GM12865 (cell line): ENCODE measurements at places on chromosomes 4 and X.

- no peak for DNase-seq
Observed at GRCh38 chr4:106629268-106629625, 260.7 kb upstream of the GIMD1 start.

DNA sequence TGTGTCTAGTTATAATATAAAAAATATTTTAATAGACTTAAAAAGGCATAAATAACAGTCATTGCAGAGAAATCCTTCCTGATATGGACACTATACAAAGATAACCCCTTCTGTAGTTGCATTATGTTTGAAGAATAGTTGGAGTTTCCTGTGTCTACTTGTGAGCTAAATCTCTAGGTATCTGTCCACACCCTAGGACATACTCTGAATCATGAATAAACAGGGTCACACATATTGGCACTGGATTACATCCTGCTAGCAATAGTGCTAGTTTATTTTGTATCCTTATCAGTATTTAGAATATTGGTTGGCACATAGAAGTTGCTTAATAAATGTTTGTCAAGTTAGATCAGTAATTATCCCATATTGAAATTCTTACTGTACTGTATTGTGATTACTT, 173.9 kb downstream of the GRXCR1 start:
- DNase-seq: no peak

GRCh38 chrX:134423606-134424005, 36.4 kb upstream of the HPRT1 start:
- DNase-seq: peak; percentile 2

DNA sequence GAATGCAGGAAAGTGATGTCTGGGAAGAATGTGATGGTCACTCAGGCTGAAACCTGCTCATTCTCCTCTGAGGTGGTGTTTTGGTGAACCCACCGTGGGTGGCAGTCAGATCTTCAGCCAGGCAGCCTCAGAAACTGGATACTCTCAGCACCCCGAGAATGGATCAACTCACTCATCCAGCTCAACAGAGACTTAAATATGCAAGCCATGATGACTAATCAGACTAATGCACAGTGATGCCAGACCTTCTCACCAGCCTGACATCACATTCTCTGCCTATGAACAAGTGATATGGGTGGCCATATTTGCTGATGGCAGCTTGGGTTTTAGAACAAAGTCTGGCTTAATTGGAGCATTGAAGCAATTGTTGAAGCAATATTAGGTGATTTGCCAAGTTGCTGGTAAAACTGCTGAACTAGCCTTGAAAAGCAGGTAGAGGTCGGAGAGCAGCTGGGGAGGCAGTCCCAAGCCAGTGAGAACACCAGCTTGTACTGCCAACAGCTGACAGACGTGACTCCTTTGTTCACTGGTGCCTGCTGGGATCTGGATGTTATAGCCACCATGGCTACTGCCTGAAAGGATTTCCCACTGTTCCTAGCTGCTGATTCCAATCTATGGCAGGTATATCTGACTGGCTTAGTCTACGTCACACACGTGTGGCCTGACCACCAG, 608.1 kb downstream of the MID1IP1 start:
- DNase-seq: no peak

DNA sequence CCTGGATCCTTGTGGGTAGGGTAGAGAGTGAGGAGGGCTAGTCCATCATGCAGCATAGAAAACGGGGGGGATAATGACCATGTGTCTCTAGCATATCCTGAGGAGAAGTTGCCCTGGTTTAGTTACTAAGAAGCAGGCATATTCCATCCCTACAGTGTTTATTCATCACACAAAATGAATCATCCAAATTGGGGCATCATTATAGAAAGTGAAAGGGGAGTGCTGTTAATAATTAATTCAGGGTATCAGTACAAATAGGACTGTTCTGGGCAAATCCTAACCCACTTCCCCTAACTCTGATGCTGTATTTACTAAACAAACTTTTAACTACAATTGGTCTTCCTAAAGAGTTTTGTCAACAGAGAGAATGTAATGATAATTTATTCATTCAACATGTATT, 281.1 kb upstream of the ARX start:
- DNase-seq: no peak

GRCh38 chr4:53608242-53608641, 17.0 kb upstream of the LNX1 start:
- DNase-seq: no peak

GRCh38 chr4:148216866-148217814, 225.1 kb downstream of the NR3C2 start:
- peak; percentile 70 for DNase-seq

- peak; percentile 78 for DNase-seq
Observed at GRCh38 chrX:65596270-65597034, 61.9 kb upstream of the LAS1L start.

GRCh38 chr4:123415977-123416376, 19.4 kb downstream of the SPRY1 start:
- DNase-seq: no peak

- no peak for DNase-seq
Observed at GRCh38 chrX:31653422-31653821, 581.6 kb upstream of the FTHL17 start.

DNA sequence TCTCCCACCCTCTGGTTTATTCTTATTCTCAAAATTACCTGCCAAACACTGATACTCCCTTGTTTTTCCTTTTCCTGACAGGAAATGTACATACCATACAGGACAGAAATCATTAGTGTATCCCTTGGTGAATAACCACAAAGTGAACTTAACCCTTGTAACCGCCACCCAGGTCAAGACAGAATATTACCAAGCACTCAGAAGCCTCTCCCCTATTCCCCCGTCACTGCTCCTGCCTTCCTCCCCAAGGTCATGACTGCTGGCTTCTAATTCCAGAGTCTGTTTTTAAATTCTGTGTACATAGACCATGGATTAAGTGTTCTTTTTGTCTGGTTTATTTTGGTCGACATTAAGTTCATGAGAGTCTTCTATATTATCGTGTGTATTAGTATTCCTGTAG, 37.7 kb downstream of the HTT start:
- DNase-seq: no peak

- DNase-seq: no peak
Observed at GRCh38 chr4:89519771-89520320, 212.2 kb upstream of the GPRIN3 start.

GRCh38 chrX:151155234-151155633, 21.1 kb upstream of the GPR50 start:
- DNase-seq: no peak

GRCh38 chrX:88397551-88397950, 349.5 kb upstream of the CPXCR1 start:
- no peak for DNase-seq

DNA sequence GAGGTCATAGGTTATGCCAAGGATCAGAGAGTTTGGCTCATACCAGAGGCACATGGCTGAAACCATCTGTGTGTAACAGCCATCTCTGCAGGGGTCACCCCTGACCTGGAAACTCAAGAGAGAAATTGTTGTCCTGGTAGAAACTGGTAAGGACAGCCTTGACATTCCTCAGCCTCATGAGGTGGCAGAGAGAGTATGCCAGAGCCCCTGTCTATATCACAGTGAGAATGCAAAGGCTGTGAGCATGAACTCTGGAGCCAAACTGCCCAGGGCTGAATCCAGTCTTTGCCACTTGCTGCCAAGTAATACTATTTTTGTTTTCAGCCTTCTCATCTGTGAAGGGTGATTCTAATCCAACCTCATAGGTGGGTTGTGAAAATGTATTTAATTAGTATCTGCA, 37.1 kb upstream of the CCDC149 start:
- DNase-seq: no peak

GRCh38 chrX:153102418-153102817, 30.2 kb downstream of the PNMA6A start:
- DNase-seq: no peak

GRCh38 chrX:17913801-17914200, 52.7 kb upstream of the RAI2 start:
- no peak for DNase-seq

DNA sequence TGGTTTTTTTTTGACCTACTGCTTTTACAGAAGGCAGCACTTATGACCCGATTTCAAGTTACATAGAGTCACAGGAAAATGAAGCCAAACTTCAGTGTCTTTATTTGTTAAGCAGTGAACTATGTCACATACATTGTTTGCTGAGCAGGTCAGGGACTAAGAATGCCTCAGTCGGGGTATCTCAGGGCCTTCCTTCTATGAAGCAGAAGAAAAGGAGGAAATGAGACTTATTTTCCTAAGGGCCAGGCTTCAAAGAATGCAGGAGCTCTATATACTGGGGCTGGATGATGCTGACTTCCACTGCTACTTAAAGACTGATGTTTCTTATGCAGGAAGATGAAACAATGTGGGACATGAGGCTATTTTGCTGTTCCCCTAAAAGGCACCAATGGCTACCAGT, 558.4 kb upstream of the IGFBP7 start:
- no peak for DNase-seq

- no peak for DNase-seq
Observed at GRCh38 chr4:95118497-95118896, 360.7 kb downstream of the BMPR1B start.

- no peak for DNase-seq
Observed at GRCh38 chr4:112094330-112094729, 50.9 kb upstream of the FAM241A start.

DNA sequence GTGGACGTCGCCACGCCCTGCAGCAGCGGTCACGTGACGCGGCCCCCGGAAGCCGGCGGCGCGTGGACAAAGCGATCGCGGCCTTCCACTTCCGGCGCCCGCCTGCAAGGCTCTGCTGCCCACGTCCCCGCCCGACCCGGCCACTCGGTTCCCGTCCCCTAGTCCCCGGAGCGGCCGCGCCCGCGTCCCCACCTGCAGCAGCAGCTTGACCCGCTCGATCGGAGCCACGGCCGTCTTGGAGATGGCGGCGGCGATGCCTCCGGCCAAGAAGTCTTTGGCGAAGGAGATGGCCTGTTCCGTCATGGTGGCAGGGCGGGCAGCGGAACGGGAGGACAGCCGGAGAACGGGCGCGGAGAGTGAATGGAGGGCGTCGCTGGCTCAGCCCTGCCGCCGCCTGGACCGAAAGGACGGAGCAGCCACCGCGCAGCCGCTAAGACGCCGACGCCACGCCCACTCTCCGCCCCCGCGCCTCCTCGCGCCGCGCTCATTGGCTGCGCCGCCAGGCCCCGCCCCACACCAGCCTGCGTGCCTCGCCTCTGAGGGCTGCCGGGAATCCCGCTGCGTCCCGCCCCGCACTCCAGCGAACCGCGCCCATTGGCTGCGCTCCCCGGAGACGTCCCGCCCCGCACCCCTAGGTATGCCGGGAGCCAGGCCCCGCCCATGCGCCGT, at the start of gene SLC25A6:
Gene SLC25A6 (minus strand): TSS at position 407 of the 669 bp plus-strand sequence. CDS start 104 bp downstream, at position 303.
- DNase-seq: peak; percentile 97

DNA sequence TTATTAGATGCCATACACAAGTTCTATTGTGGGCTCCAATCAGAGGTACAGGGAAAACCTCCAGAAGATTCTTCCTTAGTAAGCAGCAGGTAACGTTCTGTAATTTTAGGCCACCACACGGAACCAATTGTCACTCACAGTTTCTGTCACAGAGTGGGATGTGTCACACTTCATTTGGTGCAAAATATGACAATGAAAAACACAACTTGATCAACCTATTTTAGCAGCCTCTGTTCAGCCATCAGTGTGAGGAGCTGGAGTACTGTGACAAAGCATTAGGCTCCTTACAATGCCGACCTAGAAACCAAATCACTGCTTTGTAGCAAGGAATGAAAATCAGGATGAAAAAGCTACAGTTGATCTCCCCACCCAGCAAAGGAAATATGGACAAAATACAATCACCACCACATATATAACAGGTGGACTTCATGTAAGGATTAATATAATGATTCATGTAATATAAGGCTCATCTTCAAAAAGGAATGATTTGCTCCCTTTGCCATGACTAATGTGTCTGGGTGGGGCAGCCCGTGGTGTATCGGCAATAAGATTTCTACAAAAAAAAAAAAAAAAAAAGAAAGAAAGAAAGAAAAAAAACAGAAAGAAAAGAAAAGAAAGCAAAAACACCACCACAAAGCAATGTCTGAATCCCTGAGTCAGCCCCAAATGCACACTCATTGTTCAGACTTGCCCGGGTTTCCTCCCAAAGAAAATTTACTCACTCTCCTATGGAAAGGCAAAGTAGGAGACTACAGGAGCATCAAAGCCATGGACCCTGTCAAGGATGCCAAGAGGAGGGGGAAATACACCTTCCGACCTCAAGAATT, 36.0 kb downstream of the SLC9A7 start:
- DNase-seq: no peak

- DNase-seq: peak; percentile 23
Observed at GRCh38 chrX:136954930-136955329, 74.4 kb upstream of the RBMX start.
